Activated T-cell treated with anti-CD3 and anti-CD28 coated beads for 1 hour (primary cell): ENCODE measurements at places on chromosomes 16 and 17.

DNA sequence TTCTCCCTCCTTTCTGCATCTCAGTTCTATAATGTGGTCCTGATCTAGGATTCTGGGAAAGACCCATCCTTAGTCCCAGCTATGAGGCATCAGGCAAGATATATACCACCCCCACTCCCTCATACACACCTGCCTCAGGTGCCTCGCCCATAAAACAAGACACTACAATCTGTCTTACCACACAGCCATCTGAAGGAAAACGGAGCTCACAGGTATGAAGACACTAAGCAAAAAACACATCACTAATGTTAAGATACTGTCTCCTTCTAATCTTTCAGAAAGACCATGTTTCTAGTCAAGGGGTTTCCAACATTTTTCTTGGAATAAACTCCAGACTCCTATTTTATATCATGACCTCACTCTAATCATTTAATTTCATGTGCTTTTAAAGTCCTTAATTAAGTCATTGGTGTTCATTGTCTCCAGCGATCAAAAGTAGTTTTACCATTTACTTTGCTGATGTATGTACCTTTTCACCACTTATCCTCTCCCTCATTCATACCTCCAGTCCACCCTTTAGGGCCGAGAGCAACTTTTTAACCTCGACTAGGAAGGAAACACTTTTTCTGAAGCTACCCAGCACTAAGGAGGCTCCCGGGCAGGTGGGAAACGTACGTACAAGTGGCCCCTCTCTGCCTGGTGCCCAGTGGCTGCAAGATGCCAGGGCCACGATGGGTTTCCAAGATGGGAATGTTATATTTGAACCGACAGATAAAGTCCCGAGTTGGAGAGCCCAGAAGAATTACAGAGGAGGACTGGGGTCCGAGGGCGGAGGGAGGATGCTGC lies 979 bp downstream of the MAP3K14 start:
- DNase-seq: no peak

- no peak for DNase-seq
These were observed 526 bp upstream of the RNASEK start for GRCh38 chr17:7011942-7012254.

GRCh38 chr17:21452377-21453143 lies 76.4 kb downstream of the KCNJ12 start:
- DNase-seq: no peak

GRCh38 chr17:69468207-69468606 lies 53.7 kb downstream of the MAP2K6 start:
- DNase-seq: no peak

DNA sequence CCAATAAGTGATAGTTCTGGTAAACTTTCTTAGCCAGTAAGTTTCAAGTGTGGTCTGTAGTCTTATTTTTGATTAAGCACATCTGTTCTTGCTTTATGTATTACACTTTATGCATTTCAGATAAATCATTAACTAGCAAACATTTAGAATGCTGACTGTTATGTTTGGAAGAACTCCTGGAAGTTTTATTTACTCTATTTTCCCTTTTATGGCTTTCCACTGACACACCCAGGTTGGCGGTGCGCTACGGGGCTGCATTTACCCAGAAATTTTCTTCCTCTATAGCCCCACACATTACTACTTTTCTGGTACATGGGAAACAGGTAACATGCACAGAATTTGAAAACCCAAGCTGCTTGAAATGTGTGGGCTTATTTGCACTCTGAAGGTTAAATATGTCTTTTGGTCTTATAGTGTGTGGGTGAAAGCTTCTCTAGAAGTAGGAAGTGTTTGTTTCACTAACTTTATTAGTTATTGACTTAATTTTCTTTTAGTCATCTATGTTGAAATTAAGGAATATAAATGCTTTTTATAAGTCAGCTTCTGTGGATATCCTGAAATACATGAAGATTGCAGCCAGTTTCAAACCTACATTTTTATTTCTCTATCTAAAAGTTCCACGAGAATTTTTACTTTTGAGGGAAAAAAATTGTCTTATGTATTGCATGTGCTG lies 203.7 kb downstream of the PHKB start:
- DNase-seq: no peak

DNA sequence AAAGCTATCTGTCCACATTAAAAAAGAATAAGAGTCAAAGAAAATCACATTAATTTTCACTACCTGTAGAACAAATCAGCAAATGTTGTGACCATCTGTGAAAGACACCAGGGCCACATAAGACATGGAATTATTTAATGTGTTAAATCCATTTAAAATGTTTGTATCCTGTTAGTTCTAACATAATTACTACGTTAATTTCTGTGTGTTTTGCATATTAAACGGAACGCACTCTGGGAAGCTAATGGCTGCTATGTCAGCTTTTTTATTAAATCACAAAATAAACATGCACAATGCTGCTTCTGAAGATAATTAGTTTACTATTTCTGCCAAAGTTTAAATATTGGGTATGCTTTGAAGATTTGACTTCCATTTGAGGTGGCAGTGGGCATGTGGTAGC lies 1061.2 kb downstream of the CDH11 start:
- DNase-seq: no peak

GRCh38 chr17:40158438-40159013 lies 18.2 kb downstream of the CASC3 start:
- no peak for DNase-seq

DNA sequence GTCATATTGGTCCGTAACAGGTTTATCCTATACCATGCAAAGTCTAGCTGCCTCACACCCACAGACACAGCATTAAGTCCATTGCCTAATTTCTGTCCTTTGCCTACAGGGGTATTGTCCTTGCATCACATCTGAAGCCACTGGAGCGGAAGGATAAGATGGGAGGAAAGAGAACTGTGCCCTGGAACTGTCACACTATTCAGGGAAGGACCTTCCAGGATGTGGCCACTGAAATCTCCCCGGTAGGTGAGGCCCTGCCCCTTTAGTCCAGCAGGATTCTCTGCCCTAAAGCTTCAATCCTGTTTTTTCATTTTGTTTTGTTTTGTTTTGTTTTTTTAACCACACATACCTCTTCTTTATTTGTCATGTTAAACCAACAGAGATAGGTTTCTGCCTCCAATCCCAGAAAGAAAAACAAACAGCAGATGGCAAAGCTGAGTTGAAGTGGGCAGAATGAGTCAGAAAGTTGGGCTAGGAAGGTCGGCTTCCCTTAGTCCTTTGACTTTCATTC lies 2.2 kb upstream of the EFTUD2 start:
- no peak for DNase-seq

DNA sequence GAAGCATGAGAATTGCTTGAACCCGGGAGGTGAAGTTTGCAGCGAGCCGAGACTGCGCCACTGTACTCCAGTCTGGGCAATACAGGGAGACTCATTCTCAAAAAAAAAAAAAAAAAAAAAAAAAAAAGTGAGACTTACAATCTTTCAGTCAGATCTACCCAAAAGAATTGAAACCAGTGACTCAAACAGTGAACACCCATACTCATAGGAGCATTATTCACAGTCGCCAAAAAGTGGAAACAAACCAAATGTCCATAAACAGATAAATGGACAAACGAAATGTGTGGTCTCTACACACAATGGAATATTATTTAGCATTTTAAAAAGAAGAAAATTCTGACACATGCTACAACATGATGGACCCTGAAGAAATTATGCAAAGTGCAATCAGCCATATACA lies 9.1 kb upstream of the SCNN1B start:
- DNase-seq: no peak

- no peak for DNase-seq
These were observed 52.9 kb downstream of the TTC19 start for GRCh38 chr17:16052486-16052885.

- DNase-seq: no peak
These were observed 31.8 kb upstream of the ZFPM1 start for GRCh38 chr16:88421301-88421700.

DNA sequence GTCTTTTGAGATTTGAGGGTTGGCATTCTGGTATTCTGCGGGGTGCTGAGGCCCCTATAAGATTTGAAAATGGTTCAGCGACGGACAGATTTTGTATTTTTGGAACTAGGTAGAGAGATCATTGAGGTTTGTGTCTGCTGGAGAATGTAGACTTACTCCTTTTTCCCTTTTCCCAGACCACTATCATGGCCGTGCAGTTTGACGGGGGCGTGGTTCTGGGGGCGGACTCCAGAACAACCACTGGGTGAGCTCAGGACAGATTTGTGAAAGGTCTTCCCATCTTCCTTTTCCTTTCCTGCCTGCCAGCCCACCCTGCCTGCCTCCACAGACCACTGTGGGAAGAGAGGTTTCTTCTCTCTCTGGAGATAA lies 572 bp downstream of the PSMB6 start:
- DNase-seq: no peak

GRCh38 chr16:27431773-27432532 lies 30.0 kb downstream of the IL21R start:
- no peak for DNase-seq

DNA sequence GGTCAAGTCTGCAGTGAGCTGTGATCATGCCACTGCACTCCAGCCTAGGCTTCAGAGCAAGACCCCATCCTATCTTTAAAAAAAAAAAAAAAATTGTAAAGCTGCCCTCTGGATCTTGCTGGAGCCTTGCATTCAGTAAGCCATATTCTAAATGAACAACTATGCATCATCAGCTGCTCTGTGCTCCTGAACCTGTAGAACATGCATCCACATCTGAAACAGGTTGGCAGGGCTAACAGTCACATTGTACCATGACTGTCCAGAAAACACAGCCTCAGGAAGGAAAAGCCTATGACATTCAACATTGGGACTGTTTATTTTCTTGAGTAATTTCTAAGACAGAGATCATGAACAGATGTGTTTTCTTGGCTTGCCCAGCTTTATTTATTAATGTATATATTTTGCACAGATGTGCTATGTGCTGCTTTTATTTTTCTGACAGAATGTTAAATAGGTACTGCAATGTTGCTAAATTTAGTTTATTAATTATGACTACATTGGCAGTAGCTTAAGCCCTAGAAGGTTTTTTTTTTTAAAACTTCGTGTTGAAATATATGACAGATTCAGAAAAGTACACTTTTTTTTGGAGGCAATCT lies 19.8 kb downstream of the ACSF2 start:
- no peak for DNase-seq

- DNase-seq: no peak
These were observed 12.2 kb downstream of the EVPL start for GRCh38 chr17:76014925-76015261.

- DNase-seq: no peak
These were observed 1.5 kb downstream of the CDK12 start for GRCh38 chr17:39462631-39463375.

DNA sequence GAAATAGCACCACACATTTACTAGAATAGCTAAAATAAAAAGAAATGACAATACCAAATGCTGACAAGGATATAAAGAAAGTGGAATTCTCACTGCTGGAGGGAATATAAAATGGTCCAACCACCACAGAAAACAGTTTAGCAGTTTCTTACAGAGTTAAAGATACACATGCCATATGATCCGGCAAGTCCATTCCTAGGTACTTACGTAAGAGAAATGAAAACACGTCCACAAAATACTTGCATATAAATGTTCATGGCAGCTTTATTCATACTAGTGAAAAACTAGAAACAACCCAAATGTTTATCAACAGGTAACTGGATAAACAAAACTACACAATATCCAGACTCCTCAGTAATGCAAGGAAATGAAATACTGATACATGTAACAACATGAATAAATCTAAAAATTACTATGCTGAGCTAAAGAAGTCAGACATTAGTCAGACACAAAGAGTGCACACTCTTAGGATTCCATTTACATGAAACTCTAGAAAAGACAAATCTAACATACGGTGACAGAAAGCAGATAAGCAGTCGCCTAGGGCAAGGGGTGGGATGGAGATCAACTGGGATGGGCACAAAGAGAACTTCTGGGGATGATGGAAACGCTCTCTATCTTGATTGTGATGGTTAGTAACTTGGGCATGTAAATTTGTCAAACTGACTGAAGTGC lies 76.4 kb downstream of the SMG6 start:
- no peak for DNase-seq
